Lung (tissue), 17 donors: ENCODE measurements at places on chromosomes 7 and 10. TPM values are rescaled to one million over a fixed set of nuclear protein-coding genes. Genes with fewer than 3 reads are reported as not detected.

The ZCWPW1 gene
- 12.2 TPM for polyA plus RNA-seq

The HECW1 gene
- 0.05 TPM for polyA plus RNA-seq

- peak; percentile 91 for DNase-seq
Observed at GRCh38 chr10:103855424-103855823, at the start of gene SH3PXD2A. TSS of gene SH3PXD2A (minus strand) at chr10:103855576. CDS start at chr10:103855266, 310 bp downstream.

GRCh38 chr7:48518092-48518491, 346.8 kb downstream of the ABCA13 start:
- no peak for DNase-seq

DNA sequence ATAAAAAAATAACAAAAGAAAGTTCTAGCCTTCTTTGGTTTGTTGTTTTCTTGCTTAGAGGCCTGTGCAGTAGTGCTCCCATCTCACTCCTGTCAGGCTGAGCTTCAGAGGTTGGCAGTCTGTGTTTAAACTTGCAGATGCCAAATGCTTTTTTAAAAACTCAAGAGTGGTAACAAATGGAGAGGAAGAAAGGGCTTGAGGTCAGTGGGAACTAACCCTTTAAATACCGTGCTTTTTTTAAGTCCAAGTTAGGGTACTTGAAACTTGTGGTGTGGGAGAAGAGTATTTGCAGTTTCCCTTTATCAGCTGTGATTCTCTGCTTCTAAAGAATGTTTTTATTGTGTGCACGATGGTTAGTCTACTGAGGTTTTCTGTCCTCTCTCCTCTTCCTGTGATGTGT, 29.4 kb downstream of the ZRANB1 start:
- no peak for DNase-seq

- DNase-seq = no peak
Observed at GRCh38 chr10:17077346-17077781, 52.2 kb downstream of the CUBN start.

DNA sequence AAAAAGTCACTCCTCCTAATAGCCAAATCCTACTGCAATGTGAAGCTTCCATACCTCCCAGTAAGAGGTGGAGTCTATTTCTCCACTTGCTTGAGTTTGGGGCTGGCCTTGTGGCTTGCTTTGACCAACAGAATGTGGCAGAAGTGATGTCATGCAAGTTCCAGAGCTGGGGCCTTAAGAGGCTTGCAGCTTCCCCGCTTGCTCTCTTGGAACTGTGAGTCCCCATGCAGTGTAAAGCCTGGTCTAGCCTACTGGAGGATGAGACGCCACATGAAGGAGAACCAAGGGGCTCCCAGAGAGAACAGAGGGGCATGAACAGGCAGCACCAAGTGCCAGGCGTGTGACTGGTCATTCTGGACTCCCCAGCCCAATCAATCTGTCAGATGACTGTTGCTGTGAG, 58.6 kb upstream of the OPALIN start:
- peak; percentile 56 for DNase-seq

DNA sequence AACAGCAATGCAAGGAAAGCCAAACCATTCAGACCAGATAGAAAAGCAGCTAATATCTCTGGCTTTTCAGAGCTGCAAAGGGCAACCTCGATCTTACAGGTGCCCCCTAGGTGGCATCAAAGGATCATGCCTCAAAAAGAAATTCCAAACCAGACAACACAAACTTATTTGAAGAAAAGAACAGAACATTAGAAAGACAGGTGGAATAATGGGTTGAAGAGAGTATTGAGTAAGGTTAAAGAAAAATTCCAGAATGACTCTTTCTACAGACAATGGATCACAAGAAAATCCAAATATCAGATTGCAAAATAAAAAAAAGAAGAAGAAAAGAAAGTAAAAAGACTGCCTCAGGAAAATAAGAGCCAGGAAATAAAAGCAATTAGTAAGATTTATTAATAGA, 213.7 kb downstream of the ELMO1 start:
- no peak for DNase-seq

GRCh38 chr7:16498122-16498521, 28.5 kb upstream of the LRRC72 start:
- DNase-seq = no peak

DNA sequence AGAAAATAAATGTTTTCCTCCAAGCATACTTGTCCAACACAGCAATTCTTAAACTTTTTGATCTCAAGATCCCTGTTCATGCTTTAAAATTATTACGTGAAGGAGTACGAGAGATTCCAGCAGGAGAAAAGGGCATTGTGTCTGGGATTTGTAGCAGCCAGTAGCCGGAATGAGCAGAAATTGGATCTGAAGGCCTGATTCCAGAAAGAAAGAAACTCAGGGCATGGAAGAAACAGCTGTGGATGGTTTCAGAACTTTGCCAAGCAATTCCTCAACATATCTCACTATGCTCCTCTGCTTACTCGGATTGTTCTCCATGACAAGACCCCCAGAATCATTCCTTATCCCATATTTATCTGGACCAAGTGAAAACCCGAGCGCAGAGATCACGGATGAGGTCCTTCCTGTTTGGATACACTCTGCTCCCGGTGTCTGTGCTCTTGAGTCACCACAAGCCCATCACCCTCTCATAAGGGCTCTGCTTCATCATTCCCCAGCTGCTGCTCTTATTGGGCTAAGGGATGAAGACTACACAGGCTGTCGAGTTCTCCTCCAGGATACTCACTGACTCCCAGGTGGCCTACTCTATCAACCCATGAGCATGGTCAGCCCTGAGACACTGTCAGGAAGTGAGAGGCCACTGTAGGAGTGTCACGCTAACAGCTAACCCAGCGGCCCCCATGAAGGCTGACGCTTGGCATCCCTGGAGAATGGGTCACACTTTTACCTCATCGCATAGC, 121.0 kb upstream of the LANCL2 start:
- no peak for DNase-seq
